Germinal center (tissue), 1 donor: ENCODE measurements at places on chromosomes 6 and 20.

GRCh38 chr6:139135578-139136545 lies 982 bp downstream of the HECA start:
- DNase-seq = peak; percentile 54

- DNase-seq = peak; percentile 96
These were observed at the start of the genes MGME1 and SNX5 for GRCh38 chr20:17968366-17969277. Gene MGME1, plus strand, starts transcription at chr20:17969018. Its CDS starts 842 bp downstream, at chr20:17969860. Gene SNX5, minus strand, starts transcription at chr20:17968794. Its CDS starts 369 bp downstream, at chr20:17968425.

- DNase-seq = no peak
These were observed 50.2 kb upstream of the DACT2 start for GRCh38 chr6:168369786-168370185.

- DNase-seq = no peak
These were observed 78.4 kb downstream of the NOL4L start for GRCh38 chr20:32506721-32507120.

DNA sequence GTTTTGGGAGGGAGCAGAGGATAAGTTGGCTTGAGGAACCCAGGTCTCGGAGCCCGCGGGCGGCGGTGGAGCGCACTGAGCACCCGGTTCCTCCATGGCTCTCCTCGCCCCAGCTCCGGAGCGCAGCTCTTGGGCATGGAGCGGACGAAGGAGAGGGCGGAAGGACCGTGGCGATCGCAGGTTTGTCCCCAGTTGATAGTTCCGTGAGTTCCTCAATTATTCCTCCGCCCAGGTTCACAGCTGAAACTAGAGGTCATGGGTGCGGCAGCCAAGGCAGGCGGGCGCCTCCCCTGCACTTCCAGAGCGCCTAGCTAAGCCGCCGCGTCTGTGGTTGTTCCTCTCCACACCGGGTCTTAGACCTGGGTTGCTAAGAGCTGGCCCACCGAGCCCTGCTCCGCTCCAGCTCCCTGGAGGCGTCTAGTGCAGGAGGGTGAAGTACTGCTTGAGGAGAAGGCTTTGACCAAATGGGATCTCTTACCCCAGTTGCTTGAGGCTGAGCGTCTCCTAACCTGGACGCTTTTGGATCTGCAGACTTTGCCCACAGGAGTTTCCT lies at the start of gene HTR1B:
HTR1B (minus strand) TSS at position 184 of the 553 bp plus-strand sequence; CDS start at position 96, 88 bp downstream.
- no peak for DNase-seq

GRCh38 chr20:14062171-14062570 lies 66.9 kb downstream of the MACROD2 start:
- no peak for DNase-seq

DNA sequence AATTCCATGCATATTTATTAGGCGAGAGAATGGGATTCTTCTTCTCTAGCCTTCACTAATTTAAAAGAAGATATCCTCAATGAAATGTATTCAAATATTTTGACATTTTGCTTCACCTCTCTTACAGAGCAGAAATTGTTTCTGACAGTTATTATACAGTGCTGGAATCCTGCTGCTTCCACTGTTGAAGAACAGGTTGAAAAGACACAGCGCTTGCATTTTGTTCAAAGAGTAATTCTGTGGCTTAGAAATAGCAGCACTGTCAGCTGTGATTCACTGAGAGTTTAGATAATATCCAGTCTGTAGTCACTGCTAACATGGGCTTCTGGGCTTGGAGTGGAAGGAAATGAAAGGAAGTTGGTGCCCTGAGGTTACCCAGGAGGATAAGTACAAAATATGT lies 117.1 kb upstream of the FBXL4 start:
- DNase-seq = no peak

GRCh38 chr20:43723186-43723585 lies 3.6 kb downstream of the GTSF1L start:
- DNase-seq = no peak

DNA sequence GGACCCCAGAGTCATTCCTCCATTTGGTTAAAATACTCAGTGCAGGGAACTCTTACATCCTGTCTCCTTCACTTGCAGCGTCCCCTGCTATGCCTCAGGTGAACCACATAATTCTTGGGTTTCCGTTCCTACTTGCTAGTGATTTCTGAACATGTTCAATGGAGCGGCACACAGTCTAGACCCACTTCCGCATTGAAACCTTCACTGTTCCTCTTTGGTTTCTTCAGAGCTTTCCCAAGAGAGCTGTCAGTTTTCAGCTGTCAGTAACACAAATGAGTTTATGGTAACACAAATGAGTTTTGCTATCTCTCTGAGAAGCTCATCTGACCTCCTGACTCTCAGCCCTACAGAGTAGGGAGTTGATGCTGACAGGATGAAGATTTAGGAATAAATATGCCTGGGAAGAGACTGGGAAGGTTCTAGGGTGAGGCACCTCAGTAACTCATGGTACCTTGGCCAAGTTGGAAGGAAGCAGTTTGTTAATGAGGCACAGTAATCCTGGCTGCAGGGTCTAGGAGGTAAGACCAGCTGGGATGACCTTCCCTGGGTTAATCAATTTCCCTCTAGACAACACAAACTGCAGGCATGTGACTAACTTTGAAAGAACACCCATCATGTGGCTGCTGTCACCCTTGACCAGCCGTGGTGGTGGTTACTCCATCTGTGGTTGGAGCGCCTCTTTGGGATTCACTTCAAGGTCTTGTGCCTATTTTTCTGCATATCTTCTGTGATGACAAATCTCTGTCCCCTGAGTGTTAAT lies 5.4 kb downstream of the SYS1 start:
- peak; percentile 85 for DNase-seq

GRCh38 chr20:53678315-53678989 lies 84.8 kb upstream of the ZNF217 start:
- DNase-seq = no peak

GRCh38 chr6:47670851-47671250 lies 27.5 kb upstream of the ADGRF4 start:
- DNase-seq = no peak

DNA sequence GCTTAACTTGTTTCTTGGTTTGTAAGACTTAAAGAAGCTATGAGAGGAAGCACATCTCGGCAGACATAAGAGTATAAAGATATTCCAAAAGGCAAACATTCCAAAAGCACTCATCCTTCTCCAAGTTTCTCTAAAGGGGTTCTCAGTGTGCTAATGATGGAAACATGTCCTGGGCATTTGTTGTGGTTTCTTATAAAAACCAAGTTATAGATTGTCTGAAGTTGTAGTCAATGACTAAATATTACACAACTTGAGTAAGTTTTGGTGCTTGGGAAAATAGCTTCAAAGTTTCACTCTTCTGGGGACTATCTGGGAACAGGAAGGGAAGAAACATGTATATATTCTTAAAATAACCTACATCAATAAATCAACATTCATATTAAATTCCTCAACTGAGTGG lies 128.3 kb upstream of the TBX18 start:
- no peak for DNase-seq

- no peak for DNase-seq
These were observed 22.1 kb upstream of the RALGAPA2 start for GRCh38 chr20:20734475-20734948.

DNA sequence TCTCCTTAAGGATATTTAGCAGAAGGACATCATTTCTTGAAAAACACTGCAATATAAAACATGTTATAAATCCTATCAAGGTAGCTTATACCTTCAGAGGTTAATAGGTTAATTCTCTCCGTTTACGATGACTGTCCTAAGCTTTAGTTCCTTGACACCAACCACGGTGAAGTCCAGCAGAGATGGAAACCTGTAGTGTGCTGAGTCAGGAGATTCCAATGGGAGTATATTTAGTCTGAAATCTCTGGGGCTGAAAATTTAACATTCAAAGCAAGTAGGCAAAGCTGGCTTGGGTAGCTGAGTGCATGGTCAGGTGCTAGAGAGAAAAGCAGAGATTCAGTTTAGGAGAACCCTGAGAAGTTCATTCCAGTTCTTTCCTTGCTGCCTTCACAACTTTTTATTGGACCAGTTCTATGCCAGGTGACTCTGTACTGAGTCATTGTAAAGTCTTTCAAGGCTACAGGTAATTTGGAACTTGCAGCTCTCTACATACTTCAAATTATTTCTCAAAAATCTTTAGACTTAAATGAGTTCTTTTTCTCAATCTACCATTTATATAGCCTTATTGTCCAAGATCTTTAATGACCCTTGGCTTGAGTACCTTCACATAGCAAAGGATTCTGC lies 1009.4 kb upstream of the FLRT3 start:
- no peak for DNase-seq

GRCh38 chr6:77926198-77926751 lies 273.4 kb downstream of the MEI4 start:
- DNase-seq = no peak

- no peak for DNase-seq
These were observed 67.9 kb downstream of the SLC2A10 start for GRCh38 chr20:46777331-46777730.

DNA sequence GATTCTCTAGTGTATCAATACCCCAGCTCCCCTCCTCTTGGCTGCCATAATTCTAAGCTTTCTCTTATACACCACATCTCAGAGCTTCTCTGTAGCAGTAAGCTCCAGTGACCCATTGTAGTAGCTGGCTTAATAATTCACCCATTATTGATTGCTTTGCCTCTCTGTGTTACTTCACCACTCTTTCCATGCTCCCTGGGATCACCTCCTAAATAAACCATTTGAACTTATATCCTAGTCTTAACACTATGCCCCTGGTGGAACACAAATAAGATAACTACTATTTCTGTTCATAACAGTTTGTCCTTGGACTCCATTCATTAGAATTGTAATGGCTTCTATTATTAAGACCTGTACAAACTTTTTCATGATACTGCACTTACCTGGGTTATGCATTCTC lies 758.9 kb downstream of the KIF16B start:
- no peak for DNase-seq

- no peak for DNase-seq
These were observed 159.8 kb upstream of the RIN2 start for GRCh38 chr20:19598117-19598850.

- peak; percentile 12 for DNase-seq
These were observed 327.5 kb downstream of the SYNE1 start for GRCh38 chr6:152309648-152310047.

- no peak for DNase-seq
These were observed 22.4 kb upstream of the IFNGR1 start for GRCh38 chr6:137241481-137242038.

- DNase-seq = no peak
These were observed 41.6 kb upstream of the SYNCRIP start for GRCh38 chr6:85684133-85684808.

DNA sequence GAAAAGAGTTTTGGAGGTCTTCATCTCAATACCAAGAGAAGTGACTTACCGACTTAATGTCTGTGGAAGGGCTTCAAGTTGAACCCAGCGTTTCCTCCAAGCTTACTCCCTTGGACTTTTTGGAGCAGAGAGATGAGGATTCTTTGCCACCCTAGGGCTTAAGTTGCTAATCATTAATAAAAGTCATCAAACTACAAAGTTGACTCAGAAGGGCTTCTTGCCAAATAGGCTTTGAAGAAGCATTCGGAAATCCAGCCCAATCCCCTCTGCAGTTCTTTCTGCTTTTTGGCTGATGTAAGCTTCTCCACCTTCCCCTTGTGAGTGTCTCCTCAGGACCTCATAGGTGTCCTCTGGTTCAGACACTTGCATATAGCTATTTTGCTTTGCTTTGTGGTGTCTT lies at the start of gene SLC17A3:
SLC17A3 (minus strand) TSS at position 126 of the 400 bp plus-strand sequence. CDS start 5,856 bp downstream, outside the sequence.
- DNase-seq = no peak

- DNase-seq = no peak
These were observed 268.2 kb upstream of the SOX4 start for GRCh38 chr6:21325201-21325856.

DNA sequence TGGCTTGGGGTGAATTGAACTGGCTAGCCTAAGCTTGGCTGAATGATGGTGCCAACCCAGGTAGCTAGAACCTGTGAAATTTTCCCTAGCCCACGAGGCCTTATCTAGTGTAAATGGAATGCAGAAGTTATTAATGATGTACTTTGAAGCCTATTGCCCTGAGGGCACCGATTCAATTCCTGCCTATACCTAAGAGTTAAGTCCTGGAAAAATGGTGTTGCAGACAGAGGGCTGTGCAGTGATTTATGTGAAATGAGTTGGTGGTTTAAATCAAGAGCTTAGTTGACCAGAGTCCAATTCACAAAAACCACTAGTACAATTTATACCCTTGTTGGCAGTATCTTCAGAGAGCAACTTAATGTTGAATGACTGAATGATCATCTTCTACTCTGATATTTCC lies 373.8 kb upstream of the JAG1 start:
- no peak for DNase-seq

GRCh38 chr6:84136364-84137050 lies 90.9 kb downstream of the CEP162 start:
- no peak for DNase-seq

GRCh38 chr6:127381384-127381783 lies 38.0 kb upstream of the ECHDC1 start:
- DNase-seq = no peak

- no peak for DNase-seq
These were observed 39.5 kb downstream of the ID4 start for GRCh38 chr6:19876672-19877071.

DNA sequence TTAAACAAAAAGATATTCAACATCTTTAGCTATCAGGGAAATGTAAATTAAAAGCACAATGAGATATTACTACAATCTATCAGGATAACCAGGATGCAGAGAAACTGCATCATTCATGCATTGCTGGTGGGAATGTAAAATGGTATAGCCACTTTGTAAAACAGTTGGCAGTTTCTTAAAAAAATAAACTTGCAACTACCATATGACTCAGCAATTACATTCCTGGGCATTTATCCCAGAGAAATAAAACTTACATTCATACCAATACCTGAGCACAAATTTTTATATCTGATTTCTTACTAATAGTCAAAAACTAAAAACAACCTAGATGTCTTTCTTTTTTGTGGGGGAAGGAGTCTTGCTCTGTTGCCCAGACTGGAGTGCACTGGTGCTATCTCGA lies 190.3 kb upstream of the TAB2 start:
- DNase-seq = no peak

GRCh38 chr6:111854683-111855082 lies 18.6 kb downstream of the FYN start:
- no peak for DNase-seq

DNA sequence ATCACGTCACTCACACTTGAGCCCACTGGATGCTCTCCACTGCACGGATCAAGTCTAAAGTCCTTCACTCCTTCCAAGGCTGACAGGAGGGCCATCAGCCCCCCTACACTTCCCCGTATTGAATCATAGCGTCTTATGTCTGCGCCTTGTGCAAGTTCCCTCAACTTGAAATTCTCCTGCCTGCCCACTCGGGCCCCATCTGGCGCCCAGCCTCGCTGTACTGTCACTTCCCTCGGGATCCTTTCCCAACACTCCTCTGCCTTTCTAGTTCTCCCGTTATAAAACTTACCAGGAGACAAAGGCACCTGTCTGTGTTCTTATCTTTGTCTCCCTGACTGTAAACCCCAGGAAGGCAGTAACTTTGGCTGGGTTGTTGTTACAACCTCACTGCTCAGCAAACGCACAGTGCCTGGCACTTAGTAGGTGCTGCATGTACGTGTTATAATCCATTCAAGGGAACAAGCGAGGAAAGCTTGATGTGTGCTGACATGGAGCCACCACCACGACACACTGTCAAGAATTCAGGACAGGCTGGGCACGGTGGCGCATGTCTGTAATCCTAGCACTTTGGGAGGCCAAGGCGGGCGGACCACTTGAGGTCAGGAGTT lies 33.8 kb upstream of the ZFAND3 start:
- no peak for DNase-seq

GRCh38 chr6:167722634-167723309 lies 103.9 kb upstream of the AFDN start:
- DNase-seq = no peak

GRCh38 chr20:12849225-12849910 lies 159.4 kb upstream of the SPTLC3 start:
- DNase-seq = no peak
